ENCODE measurements at places on chromosomes 6 and 20. TPM values are rescaled to one million over a fixed set of nuclear protein-coding genes. Genes with fewer than 3 reads are reported as not detected.

SLC22A16 gene
- not detected for total RNA-seq

TMEM14A gene
- total RNA-seq, result 26.3 TPM

TP53INP2 gene
- total RNA-seq, result 36.9 TPM

ADAT2 gene
- 7.1 TPM for total RNA-seq

LGSN gene
- not detected for total RNA-seq

FRMD1 gene
- not detected for total RNA-seq

FOXS1 gene
- 0.82 TPM for total RNA-seq

TRIM31 gene
- not detected for total RNA-seq

SPATA25 gene
- 0.29 TPM for total RNA-seq

DNA sequence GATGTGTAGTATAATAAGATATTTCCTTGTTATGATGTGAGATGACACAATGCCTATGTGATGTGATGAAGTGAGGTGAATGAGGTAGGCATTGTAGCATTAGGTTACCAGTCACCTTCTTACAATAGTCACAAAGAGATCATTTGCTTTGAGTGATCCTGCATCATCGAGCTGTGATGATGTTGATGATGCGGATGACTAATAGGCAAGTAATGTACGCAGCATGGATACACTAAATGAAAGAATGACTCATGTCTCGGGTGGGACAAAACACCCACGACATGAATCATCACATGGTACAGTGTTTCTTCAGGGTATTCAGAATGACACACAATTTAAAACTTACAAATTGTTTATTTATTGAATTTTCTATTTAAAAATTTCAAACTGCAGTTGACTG, 806.3 kb upstream of the GJE1 start:
- DNase-seq, result peak; percentile 88

- no peak for DNase-seq
Measured at GRCh38 chr20:10718661-10719060, 44.9 kb upstream of the JAG1 start.

GRCh38 chr6:13181393-13181792, 146.9 kb downstream of the TBC1D7 start:
- DNase-seq, result no peak

DNA sequence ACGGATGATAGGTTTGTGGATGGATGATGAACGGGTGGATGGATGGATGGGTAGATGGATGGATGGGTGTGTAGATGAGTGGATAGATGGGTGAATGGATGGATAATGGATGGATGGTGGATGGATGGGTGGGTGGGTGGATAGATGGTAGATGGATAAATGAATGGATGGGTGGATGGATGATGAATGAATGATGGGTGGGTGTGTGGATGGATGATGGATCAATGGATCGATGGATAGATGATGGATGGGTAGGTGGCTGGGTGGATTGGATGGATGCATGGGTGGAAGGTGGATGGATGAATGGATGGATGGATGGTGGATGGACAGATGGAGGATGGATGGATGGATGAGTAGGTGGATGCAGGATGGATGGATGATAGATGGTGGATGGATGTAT, 394.1 kb downstream of the TAF4 start:
- no peak for DNase-seq

- peak; percentile 95 for DNase-seq
Measured at GRCh38 chr6:121651420-121651819, 216.0 kb downstream of the GJA1 start.

DNA sequence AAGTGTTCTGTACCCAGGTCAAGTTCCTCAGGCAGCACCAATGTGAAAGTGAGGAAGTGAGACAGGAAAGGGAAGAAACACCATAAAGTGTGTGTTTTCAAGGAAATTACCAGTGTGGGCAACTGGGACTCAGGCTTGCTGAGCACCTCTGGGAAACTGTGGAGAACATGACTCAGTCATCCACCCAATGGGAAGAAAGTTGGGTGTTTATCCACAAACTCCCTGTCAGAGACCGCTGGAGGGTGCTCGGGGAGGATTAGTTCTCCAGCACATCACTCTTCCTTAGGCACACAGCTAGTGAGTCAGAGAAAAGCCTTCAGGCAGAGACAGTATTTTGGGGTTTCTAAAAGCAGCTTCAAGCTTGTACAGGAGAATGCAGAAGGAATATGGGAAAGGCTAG, 93.6 kb downstream of the PCSK2 start:
- DNase-seq, result no peak

DNA sequence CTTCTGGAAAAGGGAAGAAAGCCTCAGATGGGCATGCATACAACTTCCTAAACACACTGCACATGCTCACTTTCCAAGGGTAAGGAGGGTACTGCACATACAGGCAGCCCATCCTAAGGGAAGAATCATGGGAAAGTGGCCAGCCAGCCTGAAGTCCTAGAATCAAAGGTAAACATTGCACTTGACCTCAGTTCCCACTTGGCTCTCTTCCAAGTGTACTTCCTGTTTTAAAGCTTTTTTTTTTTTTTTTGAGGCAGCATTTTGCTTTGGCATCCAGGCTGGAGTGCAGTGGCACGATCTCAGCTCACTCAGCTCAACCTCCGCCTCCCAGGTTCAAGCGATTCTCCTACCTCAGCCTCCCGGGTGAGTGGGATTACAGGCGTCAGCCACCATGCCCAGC, 225.3 kb upstream of the EPHA7 start:
- DNase-seq, result peak; percentile 25

DNA sequence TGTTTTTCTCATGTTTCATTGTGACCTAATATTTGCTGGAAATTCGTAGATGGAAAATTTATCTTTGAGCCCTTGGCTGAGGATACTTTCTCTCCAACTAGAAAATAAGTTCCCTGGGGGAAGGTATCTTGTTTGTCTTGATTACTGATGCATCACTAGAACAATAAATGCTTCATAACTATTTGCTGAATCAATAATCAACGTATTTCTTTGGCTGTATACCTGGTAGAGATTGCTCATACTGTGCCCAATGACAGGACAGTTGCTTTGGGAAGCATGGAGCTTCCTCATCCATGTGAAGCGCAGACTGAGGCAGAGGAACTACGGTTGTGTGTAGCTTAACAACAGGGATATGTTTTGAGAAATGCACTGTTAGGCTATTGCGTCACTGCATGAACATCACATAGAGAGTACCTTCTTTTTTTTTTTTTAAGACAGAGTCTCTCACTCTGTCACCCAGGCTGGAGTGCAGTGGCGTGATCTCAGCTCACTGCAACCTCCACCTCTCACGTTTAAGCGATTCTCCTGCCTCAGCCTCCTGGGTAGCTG, 34.2 kb upstream of the RPN2 start:
- no peak for DNase-seq

DNA sequence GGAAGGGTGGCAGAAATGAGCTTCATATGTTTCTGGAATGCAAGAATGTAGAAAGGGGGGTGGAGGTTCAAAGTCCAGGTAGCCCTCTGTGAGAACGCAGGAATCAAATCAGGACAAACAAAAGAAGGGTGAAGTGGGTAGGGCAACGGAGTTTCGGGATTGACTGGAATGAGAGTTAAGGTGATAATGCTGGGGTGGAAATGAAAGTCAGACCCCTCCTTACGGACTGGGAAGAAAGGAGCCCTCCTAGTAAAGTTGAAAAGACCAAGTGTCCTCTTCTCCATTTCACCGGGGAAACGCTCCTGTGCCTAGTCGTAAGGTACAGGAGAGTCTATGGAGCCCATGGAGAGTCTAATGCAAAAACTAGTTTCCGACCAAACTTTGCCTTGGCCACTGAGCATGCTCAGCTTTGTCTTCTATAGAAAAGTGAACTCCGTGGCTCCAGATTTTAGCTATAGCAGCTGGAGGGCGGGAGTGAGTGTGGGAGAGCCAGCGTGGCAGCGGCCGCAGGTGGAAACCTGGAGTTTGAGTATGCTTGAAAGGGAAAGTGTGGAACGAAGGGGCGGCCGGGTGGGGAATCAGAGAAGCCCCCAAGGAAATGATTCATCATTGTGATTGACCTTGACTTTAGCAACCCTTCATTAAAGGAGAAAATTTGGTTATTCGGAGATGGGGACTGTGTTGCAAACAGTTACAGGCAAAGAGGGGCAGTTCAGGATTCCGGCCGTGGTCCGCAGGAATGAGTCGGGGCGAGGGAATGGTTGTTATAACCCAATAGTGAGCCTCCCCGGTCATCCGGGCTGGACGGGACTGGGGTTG, 1.3 kb upstream of the LRRC1 start:
- no peak for DNase-seq

DNA sequence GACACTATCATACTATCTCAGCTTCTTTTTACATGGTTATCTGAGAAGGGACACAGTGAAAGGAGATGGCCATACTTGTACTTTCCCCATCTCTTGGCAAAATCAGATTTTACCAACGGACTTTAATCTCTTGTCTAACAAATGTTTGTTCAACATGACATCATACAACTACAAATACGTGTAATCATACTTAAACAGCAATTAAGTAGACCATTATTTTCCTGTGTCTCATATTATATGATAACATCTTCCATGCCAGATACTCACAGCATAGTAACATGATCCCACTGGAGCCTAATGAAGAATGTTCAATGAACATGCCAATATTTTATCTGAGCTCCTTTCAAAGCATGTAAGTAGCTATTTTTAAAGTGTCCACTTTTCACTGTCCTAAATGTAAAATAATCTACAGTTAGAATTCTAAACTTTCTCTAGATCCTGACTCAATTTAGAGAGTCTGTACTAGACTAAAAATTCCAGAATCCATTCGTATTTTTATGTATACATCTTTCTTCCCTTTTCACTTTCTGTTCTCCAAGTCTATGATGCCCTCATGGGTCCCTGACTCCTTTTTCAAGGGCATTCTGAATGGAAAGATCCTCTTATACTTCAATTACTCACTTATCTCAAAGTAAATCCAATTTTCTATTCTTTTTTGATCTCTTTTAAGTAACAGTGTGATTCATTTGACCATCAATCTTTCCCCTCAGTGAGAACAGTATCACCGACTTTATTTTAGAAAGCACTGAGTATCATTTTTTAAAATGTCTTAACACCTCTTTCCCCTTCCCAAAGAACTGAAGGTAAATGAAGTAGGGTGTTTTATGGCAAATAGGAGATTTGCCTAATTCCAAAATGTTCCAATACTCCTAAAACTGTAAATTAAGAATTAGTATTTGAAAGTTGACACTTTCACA, 133.5 kb downstream of the CDK19 start:
- no peak for DNase-seq

DNA sequence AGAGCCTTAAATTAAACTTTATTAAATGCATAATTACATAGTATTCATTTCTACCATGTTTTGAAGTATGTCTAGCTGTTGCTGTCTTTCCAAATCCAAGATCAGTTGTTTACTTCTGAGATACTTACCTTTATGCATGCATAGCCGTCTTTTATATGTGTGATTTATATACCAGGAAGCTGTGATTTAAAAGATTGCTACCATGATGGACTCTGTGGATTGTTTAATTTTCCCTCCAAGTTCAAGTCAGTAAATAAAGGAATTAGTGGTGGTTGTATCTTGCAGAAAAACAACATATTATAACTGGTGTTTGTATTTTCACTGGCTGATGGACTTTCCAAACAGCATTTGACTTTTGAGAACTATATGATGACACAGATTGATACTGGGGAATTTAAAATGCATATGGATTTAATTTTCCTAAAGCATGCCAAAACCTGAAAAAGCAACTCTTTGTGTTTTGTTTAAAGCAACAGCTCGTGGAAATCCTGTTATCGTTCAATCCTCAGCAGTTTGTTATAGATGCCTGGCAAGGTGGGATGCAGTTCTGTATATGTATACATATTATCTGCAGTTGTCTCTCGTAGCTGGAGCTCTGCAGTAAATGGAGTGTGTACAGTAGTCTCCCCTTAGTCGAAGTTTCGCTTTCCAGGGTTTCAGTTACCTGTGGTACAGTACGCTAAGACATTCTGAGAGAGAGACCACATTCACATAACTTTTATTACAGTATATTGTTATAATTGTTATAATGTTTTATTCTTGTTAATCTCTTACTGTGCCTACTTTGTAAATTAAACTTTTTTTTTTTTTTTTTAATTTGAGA, 77.1 kb downstream of the CBFA2T2 start:
- DNase-seq, result no peak

DNA sequence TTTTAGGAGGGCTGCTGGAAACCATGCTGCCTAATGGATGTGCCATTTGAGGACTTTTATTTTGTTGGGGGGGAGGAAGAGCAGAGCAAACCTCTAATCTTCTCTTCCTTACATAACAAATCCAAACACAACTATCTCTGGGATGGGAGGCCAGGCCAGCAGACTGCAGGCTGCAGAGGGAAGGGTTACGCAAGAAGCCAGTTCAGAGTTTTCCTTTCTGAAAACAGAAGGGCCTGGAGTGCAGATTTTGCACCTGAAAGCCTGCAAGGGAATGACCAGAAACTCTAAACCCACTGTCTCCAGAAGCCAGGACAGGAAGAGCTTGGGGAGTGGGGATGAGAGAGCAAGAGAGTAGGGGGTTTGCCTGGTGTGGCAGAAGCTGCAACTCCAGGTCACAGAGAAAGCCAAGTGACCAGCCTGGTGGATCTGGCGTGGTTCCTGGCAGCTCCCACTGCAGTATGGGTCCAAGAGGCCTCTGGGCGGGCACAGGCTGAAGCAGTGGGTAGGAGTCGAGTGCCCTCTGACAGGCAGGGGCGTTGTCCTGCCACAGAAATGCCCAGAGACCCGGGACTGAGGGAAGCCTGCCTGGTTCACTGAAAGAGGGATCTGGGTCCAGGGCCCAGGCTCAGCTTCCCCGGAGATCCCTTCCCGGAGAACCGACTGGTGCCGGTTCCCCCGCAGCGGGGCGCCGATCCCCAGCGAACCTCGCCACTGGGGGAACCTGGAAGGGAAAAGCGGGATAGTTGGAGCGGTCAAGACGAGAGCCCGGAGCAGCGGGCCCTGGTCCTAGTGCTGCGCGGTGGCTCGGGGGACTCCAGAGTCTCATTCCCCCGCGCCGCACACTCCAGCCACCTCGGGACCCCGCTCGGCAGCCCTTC, 6.7 kb downstream of the MAFB start:
- DNase-seq, result no peak

DNA sequence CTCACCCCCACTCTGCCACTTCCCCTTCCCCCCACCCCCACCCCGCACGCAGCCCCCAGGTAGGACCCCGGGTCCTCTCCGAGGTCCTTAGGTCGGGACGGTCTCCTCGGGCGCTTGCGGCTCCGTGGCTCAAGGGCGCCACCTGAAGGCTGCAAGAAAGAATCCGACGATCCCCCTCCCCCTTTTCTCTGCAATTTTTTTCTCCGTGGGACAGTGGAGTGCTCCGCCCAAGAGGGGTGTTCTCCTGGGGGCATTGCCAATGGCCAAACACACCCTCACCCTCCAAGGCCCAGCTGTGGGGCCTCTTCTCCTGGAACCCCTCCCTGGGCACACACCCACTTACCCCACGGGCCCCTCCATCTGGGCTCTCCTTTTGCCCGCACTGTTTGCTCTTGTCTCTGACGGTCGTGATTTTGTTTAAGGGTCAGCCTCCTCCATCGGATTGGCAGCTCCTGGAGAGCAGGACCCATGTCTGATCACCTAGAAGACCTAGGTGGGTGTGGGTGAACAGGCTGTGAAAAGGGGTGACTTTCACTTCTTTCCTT, 1.1 kb upstream of the TMEM74B start:
- DNase-seq, result no peak

Measured in glomerular endothelial cell (primary cell).